ENCODE measurements at places on chromosomes 7 and 10.

DNA sequence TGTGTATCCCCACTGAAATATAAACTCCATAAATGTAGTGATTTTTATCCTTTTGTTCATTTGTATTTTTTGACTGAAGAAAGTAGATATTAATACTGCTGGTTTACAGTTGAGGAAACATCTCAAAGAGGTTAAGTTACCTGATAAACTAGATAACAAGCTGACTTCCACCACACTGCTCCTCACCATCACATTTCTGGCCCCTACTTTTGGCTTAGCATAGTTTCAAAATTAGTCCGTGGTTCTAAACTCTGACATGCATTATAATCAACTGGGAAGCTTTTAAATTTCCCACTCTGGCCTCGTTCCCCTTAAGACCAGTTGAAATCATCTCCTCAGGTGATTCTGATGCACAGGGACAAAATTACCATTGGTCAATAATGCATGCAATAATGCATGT, 43.5 kb downstream of the ANKIB1 start:
- no peak for DNase-seq

GRCh38 chr7:19969859-19970493, 196.6 kb upstream of the TMEM196 start:
- no peak for DNase-seq

DNA sequence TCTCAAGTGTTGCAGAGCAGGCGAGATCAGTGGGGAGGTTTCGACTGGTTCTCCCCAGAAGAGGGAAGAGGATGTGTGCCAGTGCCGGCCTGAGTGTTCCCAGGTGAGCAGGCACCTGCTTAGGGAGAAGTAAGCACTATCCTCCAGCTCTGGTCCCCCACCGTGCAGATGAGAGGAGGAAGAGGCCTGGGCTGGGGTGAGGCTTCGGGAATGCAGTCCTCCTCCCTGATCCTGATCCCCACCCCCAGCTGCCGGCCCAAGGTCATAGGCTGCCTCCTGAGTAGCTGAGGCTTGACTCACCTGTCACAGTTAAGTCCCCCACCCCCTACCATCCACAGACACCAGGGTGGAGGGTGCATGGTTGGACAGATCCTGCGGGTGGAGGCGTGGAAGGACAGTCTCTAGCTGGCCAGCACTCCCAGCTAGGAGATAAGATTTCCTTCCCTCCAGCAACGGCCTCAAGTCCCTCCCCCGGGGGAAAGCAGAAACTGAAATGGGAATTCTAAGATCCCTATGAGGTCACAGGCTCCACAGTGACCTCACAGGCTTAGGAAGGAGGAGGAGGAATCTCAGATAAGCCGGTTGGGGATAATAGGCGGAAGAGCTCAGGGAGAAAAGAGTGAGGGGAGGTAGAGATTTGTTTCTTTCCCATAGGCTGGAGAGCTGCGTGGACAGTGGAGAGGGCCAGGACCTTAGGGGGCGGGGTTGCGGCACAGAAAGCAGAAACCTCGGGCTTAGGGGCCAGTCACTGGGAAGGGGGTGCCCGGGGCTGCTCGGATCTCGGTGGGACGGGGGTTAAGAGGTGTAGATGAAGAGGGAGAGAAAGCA, 1.0 kb downstream of the LRCH4 start:
- DNase-seq = no peak

DNA sequence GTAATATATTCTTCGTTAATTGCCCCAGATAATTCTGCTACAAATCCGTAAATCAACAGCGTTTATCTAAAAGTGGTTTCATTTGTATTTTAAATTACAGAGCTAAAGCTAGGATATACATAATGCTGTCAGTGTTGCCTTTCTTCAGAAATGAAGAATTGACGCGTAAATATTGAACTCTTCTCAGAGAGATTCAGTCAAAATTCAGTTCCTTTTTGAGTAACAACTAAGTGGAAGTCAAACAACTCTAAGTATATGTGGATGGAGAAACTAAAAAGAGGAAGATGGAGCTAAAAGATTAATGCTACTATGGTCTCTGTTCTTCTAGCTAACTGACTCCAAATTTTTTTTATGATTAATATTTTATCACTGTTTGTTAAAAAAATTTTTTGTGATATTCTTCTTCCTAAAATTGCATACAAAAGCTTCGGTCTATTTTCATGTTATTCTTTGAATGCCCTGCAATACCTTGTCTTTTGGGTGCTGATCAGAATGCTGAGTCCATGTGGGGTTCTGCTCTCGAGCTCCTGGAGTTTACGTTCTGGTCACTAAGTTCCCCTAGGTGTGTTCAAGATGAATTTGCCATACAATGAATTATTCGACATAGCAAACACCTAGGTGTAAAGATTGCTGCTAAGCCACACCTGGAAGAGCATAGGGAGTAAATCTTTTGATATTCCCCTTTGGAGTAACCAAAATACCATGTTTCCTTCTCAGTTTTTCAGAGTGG, 20.7 kb downstream of the MDFIC start:
- DNase-seq = no peak

DNA sequence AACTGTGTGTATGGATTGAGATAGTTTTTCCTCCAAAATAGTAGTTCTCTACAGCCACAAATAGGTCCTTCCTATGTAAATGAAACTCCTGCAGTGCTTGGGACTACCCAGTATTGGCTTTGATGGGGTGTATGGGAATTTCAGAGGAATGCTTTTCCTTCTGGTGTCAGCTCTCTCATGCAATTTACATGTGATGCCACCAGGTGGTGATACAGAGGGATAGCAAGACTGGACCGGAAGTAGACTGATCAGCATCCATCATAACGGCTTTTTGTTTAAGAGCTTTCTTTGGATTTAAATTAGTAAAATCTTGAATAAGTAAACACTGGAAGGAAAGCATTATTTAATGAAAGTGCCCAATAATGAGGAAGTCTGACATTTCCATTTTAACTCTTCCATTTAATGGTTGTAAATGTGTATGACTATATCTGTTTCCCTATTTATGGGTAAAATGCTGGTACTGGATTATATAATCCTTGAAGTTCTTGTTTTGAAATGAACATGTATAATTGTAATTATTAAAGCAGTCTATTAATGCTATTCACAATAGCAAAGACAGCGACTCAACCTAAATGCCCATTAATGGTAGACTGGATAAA, 22.7 kb downstream of the DYNC1I1 start:
- DNase-seq = peak; percentile 71

GRCh38 chr7:106794276-106795083, 70.6 kb upstream of the PIK3CG start:
- DNase-seq = no peak

GRCh38 chr7:114426824-114427223, 12.2 kb downstream of the FOXP2 start:
- peak; percentile 44 for DNase-seq

- no peak for DNase-seq
Measured at GRCh38 chr7:158157460-158157859, 430.2 kb downstream of the PTPRN2 start.

DNA sequence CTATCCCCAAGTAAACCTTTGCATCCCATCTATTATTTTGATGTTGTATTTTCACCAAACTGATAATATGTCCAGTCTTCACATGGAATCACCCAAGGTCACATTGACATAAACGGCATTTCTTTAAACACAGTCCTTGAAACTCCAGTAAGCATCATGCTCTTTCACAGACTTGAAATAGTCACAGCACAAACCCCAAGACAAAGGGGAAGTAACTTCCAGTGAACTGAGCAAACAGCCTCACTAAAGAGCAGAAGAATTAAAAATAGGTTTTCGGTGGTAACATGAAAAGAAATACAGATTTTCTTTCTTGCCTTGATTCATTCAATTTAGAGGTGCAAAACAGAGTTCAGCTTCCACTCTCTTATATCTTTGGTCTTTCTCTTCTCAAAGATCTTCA, 253.7 kb downstream of the SFMBT2 start:
- no peak for DNase-seq

DNA sequence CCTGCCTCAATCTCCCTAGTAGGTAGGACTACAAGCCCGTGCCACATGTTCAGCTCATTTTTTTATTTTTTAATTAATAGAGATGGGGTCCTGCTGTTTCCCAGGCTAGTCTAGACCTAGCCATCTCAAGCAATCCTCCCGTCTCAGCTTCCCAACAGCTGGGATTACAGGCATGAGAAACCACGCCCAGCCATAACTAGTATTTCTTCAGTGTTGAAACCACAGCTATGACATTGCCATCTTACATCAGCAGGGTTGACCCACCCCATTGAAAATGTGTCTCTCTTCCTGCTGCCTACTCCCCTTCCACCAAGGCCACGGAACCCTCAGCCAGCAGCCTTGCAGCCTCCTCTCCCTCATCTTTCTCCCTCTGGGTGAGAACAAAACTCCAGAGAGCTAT, 62.1 kb upstream of the ZNF746 start:
- peak; percentile 73 for DNase-seq

- DNase-seq = no peak
Measured at GRCh38 chr7:138957217-138957616, 24.0 kb downstream of the KIAA1549 start.

GRCh38 chr7:99383791-99384370, 9.4 kb downstream of the ARPC1B start:
- DNase-seq = no peak

All from H4 (cell line).